ENCODE measurements at places on chromosomes 3 and 15.

DNA sequence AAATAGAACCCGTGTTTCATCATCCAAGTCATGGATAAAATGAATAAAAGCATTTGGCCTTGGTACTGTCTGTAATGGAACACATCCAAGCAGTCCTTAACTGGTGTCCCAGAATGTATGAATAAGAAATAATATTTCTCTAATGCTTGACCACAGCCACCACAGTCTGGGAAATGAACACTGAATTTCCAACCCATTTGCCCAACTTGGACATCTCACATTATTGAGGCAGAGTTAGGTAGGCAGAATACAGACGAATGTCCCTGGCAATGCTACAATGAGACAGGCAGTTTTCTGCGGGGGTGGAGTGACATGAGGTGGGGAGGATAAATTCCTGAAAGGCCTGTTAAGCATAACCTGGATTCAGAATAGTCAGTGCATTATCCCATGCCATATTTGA lies 245.7 kb downstream of the ZIC1 start:
- DNase-seq = no peak

DNA sequence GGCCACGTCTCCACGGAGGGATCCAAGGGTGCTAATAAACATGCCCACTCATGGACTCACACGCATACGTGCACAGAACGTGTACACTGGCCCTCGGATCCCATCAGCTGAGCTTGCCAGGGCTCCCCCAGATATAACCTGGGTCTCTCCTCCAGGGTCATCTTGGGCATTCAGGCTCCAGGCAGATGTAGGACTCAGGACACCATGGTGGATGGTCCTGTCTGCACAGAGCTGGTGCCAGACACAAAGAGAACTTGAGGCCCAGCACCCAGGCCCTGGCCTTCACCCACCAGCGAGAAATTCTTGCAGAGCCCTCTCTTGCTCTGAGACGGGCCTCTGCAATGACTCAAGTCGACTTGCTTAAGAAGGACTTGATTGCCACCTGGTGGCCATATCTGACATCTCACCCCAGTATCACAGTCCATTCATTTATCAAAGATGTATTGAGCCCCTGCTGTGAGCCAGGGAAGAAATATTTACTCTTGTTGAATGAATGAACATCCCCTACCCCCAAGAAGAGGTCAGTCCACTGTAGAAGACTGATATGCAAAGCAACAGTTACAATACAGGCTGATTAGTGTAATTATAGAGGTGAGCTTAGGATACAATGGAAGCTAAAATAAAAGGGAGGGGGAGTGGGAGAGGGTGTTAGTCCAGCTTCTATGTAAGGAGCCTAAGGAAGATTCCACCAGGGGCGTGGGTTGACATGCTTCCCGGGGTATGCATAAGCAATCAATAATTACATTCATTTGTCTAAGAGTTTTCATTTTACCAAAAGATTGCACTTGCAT lies 34.2 kb upstream of the VPS8 start:
- DNase-seq = peak; percentile 81

DNA sequence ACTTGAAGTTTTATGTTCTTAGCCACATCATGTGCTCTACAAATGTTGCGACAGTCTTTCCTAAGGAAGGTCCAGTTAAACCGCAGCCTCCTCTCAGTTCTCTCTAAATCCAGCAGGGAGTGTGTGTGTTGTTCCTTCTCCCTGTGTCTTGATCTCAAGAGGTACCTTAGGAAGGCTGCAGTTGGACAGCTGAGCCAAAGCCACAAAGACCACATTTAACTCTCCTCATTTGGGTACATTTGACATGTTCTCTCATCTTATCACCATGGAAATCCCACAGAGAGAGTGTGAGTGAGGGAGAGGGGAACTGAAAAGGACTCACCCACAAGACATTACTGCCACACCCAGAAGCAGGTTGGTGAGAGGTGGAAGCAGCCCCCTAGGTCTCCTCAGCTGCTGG lies 79.5 kb downstream of the CD200R1L start:
- DNase-seq = no peak

DNA sequence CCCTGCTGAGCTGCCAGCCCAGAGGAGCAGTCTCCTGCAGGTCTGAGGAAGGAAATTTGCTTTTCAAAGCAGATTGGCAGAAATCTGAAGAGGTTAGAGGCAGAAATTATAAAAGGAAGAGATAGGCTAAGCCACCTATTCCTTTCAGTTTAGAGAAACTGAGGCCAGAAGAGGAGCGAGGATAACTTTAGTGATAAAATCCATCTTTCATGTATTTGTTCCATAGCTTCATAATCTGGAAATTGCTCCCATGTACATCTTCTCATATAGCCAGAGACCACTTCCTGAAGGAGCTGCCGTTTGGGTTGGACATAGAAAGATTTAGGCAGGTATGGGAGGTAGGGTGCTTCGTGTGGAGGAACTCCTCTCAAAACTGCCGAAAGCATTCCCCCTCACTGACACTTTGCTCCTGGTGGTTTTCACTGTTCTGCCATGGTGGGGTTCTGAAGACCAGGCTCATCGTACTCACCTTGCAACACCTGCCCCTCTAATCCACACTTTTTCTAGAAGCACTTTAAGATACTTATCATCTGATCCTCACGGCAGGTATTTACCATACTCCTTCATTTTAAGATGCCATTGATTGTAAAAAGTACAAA lies 670 bp upstream of the ACAP2 start:
- DNase-seq = no peak

DNA sequence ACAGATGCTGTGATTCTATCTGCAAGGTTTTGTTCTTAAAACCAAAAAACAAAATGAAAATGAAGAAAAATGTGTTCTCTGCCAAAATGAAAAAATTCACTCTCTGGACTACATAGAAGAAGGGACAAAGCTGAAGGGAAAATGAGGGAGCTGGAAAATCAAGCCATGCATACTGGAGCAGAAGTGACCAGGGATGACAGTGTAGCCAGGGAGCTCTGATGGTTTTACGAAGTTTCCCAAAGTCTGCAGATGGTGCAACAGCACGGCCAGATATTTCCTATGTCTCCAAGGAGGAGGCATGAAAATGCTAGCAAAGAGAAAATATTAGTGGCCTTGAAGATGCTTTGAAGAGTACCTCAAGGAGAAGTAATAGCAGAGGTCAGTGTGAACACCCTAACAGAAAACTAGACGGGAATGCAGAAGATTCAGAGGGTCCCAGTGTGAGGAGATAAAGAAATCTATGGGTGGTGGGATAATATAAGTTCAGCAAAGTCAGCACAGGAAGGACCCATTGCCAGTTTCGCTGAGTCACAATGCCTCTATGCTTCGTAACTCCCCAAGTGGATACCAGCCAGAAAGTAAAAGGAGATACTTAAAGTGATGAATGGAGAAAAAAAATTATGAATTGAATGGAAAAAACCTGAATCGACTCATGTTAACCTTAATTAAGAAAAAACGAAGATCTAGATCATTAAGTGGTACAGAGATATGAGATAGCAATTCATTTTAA lies 39.0 kb upstream of the POMGNT2 start:
- DNase-seq = no peak

DNA sequence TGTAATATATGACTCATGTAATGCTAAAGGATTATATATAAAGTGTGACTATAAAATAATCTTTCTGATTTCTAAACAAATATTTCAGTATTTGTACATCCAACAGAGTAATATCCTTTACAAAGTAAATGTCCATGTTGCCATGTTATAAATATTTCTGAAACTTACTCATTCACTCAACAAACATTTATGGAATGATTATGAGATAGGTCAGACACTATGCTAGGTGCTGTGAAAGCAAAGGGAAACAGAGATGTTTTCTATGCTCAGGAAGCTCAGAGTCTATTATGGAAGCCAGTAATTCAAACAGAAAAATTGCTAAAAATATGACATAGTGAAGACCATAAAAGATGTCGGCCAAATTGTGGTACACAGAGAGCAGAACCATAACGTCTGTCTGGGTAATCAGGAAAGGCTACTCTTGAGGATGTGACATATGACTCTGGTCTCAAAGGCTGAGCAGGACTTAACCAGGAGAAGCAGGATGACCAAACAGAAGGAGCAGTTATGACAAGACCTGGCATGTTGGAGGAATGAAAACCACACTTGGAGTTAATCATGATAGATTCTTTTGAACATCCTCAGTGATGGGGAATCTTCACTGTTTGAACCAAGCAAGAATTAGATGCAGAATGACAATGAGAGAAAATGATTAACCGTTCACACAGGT lies 39.0 kb upstream of the MYO5C start:
- DNase-seq = no peak

DNA sequence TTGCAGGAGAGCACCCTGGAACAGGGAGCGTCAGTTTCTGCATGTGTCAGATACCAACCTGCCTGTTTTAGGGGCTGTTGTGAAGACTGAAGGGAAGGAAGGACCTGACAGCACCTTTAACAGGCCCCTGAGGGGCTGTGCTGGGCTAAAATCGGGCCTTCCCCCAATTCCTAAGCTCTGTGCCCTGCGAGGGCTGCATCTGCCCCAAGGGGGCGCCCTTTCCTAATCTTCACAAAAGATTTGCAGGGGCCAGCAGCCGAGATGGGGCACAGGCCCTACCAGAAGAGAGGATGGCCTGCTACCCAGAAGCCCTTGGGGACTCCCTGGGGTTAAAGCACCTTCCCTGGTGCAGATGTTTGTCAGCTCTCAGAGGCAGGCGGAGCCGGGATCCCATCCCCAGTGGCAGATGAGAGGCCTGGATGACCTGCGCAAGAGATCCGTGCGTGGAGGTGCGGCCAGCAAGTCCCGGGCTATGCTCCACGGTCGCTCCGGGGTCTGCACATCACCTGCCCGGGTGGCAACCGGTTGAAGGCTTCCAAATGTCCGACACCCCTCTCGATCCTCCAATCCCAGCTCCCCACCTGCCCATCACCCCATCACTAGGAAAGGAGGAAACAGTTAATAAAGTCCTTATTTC lies 53.6 kb downstream of the RHCG start:
- DNase-seq = peak; percentile 10

GRCh38 chr3:49668414-49668797 lies 5.7 kb upstream of the APEH start:
- DNase-seq = no peak

DNA sequence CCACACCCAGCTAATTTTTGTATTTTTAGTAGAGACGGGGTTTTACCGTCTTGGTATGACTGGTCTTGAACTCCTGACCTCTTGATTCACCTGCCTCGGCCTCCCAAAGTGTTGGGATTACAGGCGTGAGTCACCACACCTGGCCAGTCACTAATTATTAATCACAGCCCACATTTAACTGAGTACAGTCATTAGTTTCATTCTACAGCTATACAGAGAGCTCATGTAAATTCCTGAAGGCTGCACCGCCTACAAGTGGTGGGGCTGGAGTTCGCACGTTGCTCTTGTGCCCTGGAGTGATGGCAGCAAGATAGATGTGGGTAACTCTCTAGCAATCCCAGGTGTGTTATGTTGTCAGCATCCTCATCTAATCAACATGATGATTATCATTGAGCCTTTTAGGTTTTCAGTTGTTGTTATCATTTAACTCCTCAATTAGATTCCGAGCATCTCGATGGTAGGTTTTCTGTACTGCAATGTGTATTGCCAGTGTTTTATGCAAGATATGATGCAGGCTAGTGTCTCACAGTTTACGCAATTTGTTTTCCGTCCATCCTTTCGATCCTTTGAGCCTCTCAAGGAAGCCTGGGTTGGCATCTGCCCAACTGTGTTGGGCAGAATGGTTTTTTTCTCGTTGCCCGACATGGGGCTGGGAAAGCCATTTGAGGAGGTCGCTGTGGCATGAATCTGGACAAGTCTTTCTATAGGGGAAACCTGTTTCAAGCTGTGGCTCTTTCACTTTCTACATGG lies 216.3 kb downstream of the LPP start:
- no peak for DNase-seq

- no peak for DNase-seq
Measured at GRCh38 chr15:58760385-58761009, 10.6 kb upstream of the MINDY2 start.

GRCh38 chr3:147411815-147412241 lies 2.7 kb downstream of the ZIC1 start:
- DNase-seq = no peak

DNA sequence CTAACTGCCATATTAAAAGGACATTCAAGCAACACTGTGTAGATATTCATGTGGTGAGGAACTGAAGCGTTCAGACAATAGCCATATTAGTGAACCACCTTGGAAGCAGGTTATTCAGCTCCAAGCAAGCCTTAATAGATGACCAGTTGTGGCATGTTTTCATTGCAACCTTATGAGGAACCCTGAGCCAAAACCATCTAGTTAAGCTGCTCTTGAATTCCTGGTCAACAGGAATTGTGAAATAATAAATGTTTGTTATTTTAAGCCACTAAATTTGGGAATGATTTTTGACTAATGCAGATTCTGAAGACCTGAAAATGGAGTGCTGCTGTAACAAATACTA lies 73.0 kb downstream of the SPRED1 start:
- DNase-seq = no peak

All from hippocampal formation (tissue), 2 donors.